ENCODE measurements at places on chromosomes 2 and 18.

GRCh38 chr2:161030260-161031063, 129.8 kb upstream of the TANK start:
- no peak for DNase-seq

GRCh38 chr2:199459286-199460100, 1.8 kb upstream of the SATB2 start:
- DNase-seq = peak; percentile 83

DNA sequence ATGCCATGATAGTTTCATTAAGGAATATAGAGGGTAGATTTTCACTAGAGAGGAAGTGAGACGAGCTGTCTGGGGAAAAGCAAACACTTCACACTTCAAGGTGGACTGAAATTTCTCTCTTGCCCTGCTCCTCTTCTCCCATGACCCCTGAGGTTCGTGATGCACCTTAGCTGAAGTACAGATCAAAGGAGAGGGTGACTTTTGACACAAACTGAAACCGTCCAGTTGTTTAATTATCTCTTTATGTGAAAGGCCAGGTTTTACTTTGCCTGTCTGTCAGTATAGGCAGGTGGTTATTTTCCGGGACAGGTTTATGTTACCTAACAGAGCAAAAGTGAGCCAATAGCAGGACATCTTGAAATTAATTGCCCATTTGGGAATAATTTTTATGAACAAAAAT, 41.0 kb upstream of the FOXI3 start:
- DNase-seq = no peak

DNA sequence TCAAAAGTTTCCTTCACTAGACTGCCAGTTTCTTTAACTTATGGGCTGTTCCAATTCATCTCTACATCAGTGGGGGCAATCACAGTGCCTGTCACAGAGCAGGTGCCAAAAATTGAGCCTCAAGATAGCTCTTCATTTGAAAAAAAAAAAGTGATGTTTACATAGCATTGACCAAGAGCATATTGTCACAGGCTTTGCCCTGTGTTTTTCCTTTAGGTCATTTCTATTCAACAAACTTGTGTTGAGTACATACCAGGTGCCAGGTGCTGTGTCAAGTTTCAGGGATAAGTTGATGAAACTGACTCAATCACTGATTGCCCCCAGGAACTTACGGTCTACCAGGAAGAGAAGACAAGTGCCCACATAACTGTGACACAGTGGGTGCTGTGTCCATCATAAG, 22.2 kb upstream of the NT5C1B start:
- DNase-seq = no peak

DNA sequence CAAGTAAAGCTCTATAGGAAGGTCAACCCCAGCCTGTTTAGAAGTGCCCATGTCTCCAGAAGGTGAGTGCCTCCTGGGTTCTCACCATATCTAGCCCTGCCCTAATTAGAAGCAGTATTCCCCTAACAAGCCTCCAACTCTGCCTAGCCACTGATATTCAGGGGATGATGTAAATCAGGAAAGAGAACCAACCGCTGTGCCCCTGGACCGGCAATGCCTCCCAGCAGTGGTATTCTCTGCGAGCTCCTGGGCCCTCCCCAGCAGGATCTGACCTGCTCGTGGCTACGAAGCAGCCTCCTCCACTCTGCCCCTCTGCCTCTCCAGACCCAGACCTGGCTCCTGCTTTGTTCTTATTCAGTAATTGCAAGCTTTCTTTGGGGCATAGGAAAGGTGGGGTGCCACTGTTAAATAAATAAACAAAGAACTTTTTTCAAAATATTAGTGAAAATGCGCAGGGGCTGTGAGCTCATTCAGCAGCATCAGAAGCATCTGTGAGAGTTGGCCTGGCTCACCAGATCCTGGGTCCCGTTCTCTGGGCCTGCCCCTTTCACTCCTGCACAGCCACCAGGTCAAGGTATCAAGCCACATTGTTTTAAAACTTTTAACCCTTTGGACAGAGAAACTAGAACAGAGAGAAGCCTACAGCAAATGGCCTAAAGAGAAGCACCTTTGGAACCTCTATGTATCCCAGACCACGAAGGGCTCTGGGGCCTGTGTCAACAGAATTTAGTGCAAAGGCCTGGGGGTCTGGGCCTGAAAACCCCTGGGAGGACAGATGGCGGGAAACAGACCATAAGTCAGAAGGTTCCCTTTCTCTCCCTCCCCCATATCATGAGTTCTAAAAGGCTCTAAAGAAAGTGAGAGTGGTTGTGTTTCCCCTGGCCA, 11.9 kb downstream of the MREG start:
- no peak for DNase-seq
